NCI-H2029 treated with DMSO at 0.1 percent for 48 hours (cell line): ENCODE measurements at places on chromosomes 5 and 9.

- DNase-seq: no peak
Observed at GRCh38 chr5:155783246-155783645, 543.7 kb upstream of the SGCD start.

DNA sequence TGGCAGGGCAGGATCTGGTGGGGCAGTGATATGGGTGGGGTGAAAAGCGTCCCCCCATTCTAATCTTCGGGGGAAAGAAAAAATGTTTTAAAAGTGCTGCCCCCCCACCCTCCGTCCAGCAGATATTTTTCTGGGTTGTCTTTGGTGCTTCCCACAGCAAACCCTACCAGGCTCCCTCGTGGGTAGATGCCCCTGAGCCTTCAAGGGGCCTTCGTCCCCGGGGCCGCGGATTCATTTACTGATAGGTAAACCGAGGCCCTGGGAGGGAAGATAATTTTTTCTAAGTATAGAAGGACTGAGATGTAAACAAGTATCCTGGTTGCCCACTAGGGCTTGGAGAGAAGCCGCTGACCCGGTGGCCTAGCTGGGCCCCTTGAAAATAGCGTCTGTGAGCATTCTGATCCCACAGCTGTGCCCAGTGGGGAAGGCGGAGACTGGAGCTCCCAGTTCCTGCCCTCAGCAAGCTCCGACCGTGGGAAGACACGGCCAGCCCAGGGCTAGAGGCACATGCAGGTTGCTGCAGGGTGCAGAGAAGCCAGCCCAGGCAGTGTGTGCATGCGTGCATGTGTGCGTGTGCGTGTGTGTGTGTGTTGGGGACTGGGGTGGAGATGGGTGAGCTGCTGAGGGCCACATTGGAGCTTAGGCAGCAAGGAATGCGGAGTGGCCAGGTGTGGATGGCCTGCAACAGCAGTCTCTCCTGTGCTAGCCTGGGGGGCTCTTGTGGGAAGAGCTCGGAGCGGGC, 6.0 kb upstream of the RXRA start:
- DNase-seq: no peak

- peak; percentile 21 for DNase-seq
Observed at GRCh38 chr5:103232393-103232999, 26.1 kb upstream of the MACIR start.

DNA sequence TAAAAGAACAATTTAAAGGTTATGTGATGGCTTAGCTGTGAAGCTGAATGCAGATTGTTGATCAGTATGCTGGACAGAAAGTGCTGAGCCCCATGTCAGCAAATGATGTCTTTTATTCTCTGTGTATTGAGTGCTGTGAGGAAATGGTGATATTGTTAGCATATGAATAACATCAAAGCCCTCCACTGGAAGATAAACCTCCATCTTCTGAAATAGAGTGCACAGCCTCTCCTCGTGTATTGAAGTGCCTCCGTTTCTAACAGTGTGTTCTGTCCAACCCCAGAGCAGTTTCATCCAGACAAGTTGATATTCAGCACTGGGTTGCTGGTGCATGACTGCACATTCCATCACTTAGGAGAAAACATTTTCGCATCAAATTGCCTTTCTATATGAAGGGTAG, 242.9 kb downstream of the CSNK1G3 start:
- DNase-seq: peak; percentile 13

- DNase-seq: no peak
Observed at GRCh38 chr9:103371152-103371551, 376.0 kb downstream of the CYLC2 start.

DNA sequence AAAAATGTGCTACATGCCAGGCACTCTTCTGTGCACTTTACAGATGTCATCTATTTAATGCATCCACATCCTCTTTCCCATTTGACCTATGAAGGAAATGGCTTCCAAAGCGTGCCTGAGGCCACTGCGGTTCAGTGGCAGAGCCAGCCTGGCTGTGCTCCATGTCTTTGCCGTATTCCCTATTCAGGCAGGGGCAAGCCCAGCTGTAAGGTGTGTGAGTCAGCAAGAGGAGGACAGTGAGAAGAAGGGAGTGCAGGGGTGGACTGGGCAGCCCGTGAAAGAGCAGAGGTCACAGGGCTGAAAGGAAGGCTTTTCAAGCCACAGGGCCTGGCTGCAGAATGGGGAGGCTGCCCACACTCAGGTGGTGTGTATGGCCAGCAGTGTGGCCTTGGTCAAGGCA, 91.7 kb downstream of the HRH2 start:
- no peak for DNase-seq

GRCh38 chr5:170508660-170509347, 5.0 kb downstream of the KCNIP1 start:
- DNase-seq: no peak

DNA sequence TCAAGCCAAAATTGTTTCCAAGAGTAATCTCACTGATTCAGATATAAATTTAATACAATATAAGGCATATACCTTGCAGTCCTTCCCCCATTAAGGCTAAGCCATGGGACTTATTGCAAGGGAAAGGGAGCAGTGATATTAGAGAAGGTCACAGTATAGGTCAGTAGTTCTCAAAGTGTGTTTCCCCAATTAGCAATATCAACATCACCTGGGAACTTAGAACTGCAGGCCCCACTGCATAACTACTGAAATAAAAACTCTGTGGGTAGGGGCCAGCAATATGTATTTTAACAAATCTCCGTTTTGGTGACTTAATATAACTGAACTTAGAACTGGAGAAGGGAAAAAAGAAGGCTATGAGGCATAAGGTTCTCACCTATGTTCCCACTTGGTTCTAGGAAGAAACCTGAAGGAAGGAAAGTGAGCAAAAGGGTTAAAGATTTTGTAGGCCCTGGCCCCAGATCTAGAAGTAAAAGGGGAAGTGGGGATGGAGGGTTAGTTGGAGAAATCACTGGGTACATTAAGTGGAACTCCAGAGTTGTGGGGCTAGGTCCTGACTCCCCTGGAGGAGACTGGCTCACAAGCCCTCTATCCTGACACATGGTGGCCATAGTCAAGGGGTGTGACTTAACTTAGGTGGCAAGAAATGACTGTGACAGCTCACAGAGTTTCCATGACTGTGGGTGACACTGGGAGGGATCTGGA, 40.7 kb downstream of the WDR36 start:
- no peak for DNase-seq

DNA sequence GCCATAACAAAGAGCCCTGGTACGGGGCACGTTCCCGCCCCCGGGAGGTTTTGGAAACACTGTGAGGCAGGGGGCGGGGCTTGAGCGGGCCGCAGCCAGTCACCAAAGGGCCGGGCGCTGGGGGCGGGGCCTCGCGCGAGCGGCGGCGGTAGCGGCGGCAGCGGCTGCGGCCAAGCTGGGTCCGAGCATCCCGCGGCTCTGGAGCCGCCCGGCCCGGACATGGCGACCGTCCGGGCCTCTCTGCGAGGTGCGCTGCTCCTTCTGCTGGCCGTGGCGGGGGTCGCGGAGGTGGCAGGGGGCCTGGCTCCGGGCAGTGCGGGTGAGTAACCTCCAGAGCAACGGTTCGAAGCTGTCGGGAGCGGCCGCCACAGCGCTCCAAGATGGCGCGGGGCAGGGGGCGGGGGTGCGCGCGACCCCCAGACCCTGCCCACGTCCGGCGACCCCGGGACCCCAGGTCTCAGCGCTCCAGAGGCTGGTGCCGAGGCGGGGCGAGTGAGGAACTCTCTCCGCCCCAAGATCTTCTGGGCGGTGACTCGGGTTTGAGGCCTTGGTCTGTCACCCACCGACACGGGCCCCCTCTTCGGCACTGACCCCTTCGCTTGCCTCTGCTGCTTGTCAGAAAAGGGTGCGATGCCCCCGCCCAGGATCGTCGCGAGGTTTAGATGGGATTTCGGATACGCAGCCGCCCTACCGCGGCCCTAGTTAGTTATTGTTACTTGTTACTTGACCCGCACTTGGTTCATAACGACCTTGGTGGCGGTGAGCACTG, at the start of gene RECK:
RECK (plus strand) TSS at position 134 of the 769 bp plus-strand sequence; CDS start at position 220, 86 bp downstream.
- DNase-seq: peak; percentile 15

- DNase-seq: no peak
Observed at GRCh38 chr9:130110166-130110565, 56.5 kb downstream of the GPR107 start.

DNA sequence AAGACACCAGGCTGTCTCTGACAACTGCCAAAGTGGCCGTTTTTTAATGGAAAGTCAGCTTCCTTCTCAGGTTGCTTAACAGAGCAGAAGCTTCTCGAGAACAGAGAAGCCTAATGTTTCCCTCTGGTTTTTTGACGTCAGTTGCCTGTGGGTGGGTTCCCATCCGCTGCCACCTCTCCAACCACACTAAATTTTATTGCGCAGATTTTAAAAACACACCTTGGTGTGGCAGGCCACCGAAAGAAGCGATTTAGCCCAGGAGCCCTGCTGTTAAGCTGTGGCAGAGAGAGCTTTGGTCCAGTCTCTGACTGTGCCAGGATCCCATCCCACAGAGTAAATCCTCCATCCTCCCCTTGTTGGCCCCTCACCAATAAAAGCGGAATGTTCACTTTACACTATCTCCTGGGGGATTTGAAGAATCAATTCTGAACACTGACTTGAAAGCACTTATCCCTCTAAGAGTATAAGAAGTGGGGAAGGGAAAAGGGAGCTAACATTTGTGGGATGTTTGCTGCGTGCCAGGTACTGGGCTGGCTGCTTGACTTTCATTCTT, 181.6 kb downstream of the AOPEP start:
- DNase-seq: no peak

GRCh38 chr5:8474569-8474930, 605.6 kb downstream of the MTRR start:
- no peak for DNase-seq

DNA sequence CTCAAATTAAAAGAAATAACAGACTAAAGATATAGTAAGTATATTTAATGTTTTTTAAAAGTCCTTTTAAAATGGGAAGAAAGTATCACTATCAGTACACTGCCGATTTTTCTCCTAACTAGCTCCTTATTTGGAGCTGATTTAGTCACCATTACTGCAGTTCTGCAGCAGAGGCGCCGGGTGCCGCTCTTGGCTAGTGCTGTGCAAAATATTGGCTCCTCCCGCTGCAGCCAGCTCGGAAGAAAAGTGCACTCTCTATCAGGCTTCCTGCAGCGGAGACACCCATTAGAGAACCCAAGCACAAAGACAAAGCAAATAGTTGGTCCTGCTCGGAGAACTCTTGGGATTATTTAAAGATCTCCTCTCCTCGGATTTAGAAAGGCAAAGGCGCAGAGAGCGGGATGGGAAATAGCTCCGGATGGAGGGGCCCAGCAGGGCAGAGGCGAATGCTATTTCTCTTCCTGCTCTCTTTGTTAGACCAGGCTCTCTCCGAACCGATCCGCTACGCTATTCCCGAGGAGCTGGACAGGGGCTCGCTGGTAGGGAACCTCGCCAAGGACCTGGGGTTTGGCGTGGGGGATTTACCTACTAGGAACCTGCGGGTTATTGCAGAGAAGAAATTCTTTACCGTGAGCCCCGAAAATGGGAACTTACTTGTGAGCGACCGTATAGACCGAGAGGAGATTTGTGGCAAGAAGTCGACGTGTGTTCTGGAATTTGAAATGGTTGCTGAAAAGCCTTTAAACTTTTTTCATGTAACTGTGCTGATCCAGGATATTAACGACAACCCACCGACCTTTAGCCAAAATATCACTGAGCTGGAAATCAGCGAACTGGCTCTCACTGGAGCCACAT, at the start of gene PCDHGB3:
PCDHGB3 (plus strand) TSS at position 249 of the 855 bp plus-strand sequence; CDS start at position 402, 153 bp downstream.
- no peak for DNase-seq

DNA sequence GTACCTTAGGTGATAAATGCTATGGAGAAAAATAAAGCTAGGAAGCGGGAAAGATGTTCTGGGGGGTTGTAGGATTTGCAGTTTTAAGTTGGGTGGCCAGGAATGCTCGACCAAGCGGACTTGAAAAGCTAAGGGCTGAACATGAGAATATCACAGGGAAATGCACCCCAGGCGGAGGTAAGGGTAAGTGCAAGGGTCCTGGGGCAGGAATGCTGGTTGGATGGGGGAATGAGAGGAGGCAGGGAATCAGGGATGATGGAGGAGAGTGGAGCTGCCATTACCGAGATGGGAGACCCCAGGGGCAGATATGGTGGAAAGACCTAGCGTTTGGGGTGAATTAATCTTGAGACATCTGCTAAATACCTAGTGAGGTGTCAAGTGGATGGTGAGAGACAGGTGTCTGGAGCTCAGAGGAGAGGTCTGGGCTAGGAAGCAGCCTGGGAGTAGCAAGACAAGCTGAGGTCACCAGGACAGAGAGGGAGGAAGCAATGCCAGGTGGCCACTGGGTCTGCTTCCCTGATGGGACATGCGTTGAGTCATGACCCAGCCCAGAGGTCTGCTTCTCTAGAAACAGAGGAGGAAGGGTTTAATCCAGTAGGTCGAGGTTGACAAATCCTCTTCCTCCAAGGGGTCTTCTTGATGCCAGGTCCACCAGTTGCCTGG, 77.7 kb upstream of the ASS1 start:
- DNase-seq: no peak

GRCh38 chr9:125785248-125785751, 38.1 kb downstream of the PBX3 start:
- no peak for DNase-seq

DNA sequence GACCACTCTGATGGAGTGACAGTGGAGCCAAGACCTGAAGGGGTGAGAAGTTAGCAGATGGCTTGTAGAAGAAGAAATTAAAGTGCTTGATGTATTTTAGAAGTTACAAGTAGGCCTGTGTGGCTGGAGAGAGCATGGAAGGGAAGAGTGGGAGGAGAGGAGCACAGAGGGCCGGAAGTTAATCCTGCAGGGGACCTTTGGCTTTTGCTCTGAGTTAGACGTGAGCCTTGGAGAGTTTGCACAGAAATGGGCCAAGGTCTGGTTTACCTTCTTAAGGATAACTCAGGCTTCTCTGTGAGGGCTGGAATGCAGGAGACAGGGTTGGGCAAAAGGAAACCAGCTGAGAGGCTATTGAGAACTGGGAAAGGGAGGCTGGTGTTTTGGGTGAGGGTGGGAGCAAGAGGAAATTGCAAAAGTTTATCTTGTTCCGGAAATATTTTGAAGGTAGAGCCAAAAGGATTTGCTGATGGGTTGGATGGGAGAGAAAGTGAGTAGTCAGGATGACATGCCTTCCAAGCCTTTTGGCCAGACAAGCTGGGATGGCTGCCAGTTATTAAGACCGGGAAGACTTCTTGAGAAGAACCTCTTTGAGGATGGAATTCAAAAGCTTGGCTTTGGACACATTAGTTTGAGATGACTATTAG, 17.5 kb upstream of the F2RL1 start:
- DNase-seq: no peak

- no peak for DNase-seq
Observed at GRCh38 chr9:36832164-36832795, 201.8 kb downstream of the PAX5 start.

GRCh38 chr5:150661821-150662596, 958 bp downstream of the MYOZ3 start:
- DNase-seq: no peak

DNA sequence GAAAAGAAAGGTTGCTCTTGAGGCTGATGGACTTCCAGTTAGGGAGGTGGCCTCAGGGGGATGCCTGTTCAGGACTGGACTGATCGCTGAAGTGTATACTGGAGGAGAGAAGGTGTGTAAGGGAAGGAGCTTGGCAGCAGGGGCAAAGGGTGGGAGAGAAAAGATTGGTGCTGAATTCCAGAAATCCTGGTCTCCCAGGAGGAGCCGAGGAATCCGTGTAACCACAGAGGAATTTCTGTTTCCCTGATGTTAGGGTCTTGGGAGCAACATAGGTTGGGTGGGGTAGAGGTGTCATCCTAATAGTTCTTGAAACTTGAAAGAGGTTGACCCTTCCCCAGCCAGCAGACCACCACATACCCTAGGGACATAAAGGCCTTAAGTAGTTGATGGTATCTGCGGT, 88.9 kb upstream of the PTPN3 start:
- no peak for DNase-seq
